ENCODE measurements at places on chromosomes 16 and 17.

DNA sequence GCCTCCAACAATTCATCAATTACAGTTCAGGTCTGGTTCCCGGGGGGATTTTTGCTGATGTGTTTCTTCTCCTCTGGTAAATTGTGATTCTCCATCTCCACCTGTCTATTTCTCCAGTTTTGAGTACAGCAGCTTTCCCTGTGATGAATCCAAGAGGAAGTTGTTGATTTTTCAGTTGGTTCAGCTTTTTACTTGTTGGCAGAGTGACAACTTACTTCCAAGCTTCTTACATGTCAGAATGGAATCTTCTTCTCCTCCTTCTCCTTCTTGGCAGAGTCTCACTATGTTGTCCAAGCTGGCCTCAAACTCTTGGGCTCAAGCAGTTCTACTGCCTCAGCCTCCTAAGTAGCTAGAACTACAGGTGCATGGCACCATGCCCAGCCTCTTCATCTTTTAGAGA, 33.4 kb upstream of the TMEM92 start:
- no peak for DNase-seq

DNA sequence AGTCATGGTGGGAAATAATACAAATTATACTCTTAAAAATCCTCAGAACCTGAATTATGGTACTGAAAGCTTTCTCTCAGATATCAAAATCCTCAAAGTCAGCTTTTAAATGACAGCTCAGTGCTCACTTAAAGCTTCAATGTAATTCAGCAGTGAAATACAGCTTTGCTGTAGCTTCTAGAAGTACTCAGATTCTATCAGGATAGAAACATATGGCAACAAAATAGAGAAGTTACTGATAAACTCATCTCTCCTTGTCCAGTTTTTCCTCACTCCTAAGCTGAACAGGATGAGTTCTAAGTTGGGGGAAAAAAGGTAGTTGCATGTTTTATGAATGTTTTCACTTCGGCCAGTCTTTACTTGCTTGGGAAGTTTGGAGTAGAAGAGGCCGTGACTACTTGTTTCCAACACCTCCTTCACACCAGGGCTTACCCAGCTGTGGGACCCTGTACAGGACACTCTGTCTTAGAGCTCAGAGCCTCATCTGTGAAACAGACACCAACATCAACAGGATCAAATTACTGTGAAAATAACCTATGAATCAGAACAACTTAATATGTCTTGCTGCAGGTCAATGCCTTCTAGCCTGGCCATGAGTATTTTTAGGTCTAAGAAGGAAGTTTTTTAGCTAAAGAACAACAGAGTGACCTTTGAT, 30.2 kb downstream of the OGFOD1 start:
- DNase-seq, result peak; percentile 83

GRCh38 chr17:56697190-56697589, 103.7 kb downstream of the NOG start:
- DNase-seq, result no peak

- no peak for DNase-seq
Observed at GRCh38 chr17:12789075-12789480, 220 bp upstream of the ARHGAP44 start.

- no peak for DNase-seq
Observed at GRCh38 chr16:7834771-7835431, 502.3 kb downstream of the RBFOX1 start.

- no peak for DNase-seq
Observed at GRCh38 chr16:21203155-21203797, 8.1 kb downstream of the ZP2 start.

- no peak for DNase-seq
Observed at GRCh38 chr17:79187186-79187585, 112.6 kb downstream of the ENGASE start.

- DNase-seq, result no peak
Observed at GRCh38 chr16:49467540-49468372, 94.2 kb downstream of the C16orf78 start.

- DNase-seq, result peak; percentile 94
Observed at GRCh38 chr17:50482516-50482915, 3.9 kb downstream of the RSAD1 start.

DNA sequence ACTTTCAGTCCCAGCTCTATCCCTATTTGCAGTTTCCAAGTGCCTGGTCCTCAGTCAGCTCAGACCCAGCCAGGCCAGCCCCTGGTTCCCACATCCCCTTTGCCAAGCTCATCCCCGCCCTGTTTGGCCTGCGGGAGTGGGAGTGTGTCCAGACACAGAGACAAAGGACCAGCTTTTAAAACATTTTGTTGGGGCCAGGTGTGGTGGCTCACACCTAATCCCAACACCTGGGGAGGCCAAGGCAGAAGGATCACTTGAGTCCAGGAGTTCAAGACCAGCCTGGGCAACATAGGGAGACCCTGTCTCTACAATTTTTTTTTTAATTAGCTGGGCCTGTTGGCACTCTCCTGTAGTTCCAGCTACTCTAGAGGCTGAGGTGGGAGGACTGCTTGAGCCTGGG, 1.7 kb downstream of the STH start:
- no peak for DNase-seq

DNA sequence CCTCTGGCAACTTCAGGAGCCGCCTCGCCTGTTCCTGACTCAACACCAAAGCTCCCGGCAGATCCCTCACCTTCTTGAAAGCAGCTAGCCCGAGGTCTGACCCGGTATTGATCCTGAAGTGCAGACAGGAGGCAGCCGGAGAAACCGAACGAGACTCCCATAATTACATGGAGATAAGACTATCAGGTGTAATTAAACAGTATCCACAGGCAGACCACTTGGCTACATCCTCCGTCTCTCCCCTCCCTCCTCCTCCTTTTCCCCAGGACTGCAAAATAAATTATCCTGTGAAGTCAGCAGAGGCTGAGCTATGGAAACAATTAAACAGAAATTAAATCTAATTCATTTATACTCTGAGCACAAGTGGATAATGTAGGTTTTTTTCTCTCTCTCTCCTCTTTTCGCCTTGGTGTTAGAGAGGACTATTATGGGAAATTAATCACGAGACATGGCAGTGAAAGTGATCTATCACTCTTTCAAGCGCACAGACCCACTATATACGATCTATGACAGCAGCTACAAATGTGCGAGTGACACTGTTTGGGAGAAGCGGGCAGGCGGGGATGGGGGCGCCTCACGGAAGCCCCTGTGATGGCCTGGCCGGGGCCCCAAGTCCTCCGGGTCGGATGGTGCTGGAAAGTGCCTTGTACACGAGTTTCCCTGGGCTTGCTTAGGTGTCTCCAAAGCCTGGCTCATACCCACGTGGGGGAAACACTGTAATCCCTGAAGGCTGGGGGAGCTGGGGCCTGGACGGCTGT, 92.8 kb downstream of the RBFOX3 start:
- no peak for DNase-seq

- peak; percentile 26 for DNase-seq
Observed at GRCh38 chr17:1197379-1197778, 17.6 kb upstream of the ABR start.

DNA sequence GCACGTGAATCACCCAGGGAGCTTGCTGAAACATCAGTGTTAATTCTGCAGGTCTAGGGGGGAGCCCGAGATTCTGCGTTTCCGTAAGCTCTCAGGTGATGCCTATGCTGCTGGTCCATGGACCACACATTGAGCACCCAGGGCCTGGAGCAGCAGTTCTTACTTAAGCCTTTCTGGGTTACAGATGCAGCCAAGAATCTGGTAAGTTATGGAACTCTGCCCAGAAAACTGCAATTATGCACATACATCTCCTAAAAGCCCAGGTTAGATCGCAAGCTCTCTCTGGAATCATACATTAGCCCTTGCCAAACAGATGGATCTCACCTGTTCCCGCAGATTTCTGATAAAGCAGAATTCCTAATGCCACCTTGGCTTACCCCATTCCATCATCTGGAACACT, 265.9 kb upstream of the SALL1 start:
- no peak for DNase-seq

GRCh38 chr16:83701494-83701893, 106.3 kb upstream of the HSBP1 start:
- DNase-seq, result no peak

DNA sequence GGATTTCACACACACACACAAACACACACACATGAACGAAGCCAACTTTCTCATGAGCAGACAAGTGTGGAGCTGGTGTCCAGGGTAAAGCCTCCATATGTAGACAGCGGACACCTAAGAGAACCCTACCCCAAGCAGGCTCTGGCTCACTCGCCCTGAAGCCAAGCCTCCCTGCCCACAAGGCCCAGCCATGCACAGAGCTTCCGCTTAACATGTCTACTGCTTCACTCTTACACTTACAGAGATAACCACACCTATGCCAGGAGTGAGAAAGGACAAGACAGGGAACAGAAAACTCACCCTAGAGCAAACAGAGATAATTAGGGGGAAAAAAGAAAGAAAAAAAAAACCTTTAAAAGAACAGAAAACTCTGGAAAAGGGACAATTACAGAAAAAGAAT, 67.5 kb downstream of the CYTH1 start:
- DNase-seq, result no peak

DNA sequence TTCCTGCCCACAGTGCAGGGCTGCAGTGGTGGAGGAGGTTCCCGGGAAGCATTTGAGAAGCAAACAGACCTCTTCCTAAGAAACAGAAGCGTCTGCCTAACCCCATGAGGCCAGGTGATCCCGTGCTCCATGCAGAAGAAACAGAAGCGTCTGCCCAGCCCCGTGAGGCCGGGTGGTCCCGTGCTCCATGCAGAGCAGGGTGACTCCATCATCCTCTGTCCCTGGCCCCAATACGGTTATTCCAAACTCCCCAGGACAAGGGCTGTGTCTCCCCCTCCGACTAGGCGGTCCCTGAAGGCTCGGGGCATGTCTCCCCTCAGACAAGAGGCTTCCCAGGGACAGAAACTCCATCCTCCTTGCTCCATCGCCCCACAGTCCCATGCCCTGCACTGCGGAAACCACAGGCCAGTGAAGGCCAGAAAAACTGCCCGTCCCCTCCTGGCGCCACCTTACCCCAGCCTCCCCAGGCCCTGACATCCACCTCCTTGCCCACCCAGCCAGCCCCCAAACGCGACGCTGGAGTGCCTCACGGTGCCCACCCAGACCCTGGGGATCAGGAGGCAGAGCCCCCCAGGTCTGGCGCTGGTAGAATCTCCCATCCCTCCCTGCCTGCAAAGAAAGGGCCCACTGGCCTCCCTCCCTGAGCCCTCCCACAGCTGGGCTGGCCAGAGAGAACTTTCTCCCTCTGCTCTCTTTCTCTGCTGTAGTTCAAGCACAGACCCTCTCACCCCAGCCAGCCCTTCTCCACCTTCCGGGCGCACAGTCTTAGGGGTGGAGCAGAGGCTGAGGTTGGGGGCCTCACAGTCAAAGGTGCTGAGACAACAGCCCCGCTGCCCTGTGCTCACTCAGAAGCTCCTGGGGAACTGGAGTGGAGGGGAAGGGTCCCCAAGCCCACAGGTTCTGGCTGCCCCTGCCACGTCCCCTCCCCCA, 30.6 kb upstream of the KRT17 start:
- DNase-seq, result no peak

DNA sequence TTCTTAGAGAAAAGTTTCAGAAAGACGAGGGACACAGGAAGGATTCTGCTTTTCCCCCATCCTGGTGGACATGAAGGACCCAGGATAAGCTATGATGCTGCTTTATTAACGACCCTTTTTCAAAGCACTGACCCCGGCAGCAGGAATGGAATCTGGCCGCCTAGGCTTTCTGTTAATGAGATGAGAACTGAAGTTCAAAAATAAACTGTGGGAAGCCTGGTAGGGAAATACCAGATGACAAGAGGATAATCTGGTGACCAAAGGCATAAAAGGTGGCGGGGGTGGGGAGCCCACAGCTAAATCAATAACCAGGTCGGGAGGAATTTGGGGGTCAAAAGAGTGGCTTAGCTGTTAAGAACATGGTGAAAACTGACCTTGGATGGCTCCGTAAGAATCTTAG, 171.0 kb downstream of the XYLT1 start:
- no peak for DNase-seq

DNA sequence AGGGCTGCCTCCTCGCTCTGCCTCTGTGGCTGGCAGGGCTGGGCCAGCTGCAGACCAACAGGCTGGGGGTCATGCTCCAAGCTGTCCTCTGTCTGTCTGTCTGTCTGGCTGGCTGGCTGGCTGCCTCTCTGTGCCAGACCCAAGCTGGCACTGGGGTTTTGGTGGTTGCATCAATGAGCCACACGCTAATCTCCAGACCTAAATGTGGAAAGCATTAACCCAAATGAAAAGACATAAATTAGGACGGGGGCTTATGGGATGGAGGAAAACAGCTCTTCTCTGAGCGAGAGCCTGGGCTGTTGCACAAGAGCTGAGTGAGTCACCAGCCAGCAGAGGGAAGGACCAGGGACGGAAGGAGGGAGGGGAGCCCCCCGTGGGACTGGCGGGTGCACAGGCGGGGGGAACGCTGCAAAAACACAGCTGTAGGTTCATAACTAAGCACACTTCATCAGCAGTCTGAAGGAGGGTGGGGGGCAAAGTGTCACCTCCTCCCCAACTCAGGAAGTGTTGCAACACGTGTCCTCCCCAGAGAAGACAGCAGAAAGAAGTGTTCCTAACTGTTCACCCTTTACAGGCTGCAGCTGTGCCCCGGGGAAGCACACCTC, 83.4 kb downstream of the GAS7 start:
- DNase-seq, result peak; percentile 86

- DNase-seq, result no peak
Observed at GRCh38 chr17:74049967-74050458, 153.5 kb upstream of the RPL38 start.

GRCh38 chr16:71493213-71493612, 4.1 kb upstream of the ZNF19 start:
- no peak for DNase-seq

DNA sequence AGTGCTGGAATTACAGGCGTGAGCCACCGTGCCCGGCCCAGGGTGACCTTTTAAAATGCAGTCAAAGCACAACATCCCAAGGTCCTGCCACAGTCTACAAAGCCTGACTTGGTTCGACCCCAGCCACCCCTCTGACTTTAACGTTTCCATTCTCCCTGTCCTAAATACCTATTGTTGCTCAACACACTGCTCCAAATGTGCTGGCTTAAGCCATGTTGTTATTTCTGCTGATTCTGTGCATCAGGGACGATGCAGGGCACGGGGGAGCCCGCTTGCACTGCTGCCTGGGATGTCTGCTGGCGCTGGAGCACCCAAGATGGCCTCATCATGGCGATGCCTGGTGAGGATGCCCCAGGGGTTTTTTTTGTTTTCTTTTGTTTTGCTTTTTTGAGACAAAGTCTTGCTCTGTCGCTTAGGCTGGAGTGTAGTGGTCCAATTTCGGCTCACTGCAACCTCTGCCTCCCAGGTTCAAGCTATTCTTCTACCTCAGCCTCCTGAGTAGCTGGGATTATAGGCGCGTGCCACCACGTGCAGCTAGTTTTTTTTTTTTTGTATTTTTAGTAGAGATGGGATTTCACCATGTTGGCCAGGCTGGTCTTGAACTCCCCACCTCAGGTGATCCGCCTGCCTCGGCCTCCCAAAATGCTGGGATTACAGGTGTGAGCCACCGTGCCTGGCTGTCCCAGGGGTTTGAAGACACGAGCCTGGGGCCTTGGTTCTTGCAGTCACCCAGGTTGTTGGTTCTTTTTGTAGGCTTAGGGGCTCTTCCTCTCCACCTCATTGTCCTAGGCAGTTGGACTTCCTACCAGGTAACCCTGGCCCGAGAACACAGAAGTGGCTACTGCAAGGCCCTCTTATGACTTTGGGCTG, 22.9 kb downstream of the TMC7 start:
- DNase-seq, result no peak

GRCh38 chr17:37197336-37197735, 178.4 kb upstream of the C17orf78 start:
- DNase-seq, result no peak

GRCh38 chr17:73969956-73970355, 233.5 kb upstream of the RPL38 start:
- peak; percentile 19 for DNase-seq

GRCh38 chr16:54821731-54822130, 108.9 kb upstream of the IRX5 start:
- no peak for DNase-seq
